Endothelial cell (in vitro differentiated cells): ENCODE measurements at places on chromosomes 5 and 9. TPM values are rescaled to one million over a fixed set of nuclear protein-coding genes. Genes with fewer than 3 reads are reported as not detected.

- DNase-seq = no peak
Observed at GRCh38 chr5:73615085-73615484, 10.9 kb upstream of the ARHGEF28 start.

DNA sequence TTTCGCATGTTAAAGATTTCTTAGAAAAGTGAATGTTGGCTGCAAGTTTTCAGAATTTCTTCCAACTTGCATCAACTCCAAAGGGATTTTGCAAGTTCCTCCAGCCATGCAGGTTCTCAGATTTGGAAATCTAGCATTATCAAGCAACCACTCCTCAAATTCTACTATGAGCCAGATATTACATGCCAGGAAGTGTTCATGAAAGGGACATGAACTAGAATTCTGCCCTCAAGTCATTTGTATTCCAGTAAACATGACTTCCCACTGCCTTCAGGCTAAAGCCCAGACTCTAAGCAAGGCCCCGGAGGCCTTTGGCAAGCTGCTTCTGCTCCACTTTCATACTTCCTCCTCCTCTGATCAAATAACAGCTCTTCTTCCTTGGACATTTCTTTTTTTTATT lies 111.3 kb upstream of the PAPPA start:
- DNase-seq = no peak

The PPP2R2B gene
- total RNA-seq = 0.59 TPM

The MRPL22 gene
- total RNA-seq = 63.6 TPM

- no peak for DNase-seq
Observed at GRCh38 chr5:112642885-112643284, 94.8 kb upstream of the APC start.

DNA sequence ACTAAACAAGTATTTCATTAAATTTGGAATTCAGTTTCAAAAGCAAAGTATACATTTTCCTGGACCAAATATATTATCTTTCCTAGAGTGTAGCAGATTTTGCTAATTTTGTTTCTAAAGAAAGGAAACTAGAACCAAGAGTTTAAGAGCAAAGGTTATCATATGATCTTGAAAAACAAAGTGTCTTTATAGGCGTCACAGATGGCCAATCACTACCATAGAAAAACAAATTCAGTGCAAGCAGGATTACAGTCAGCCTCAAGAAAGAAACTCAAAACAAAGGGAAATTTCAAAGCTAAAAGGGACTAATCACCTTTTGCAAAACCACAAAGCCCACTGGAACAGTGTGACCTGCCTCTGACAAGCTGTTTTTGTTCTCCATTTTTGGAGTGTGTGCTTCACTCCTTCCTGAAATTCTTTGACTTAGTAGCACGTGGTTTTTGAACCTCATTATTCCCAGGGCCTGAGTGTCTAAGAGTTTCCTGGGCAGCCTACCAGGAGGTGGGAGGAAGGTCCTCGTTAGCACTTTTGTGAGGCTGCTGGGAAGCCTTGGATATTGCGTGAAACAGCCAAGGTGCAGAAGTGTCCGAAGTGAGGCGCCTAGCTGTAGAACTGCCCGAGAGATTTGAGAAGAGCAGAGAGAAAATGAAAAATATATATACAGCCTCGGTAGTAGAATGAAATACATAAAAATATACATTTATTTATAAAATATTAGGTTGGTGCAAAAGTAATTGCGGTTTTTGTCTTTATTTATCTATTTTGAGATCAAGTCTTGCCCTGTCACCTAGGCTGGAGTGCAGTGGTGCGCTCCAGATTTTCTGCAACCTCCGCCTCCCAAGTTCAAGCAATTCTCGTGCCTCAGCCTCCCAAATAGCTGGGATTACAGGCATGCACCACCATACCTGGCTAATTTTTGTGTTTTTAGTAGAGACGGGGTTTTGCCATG lies 246.1 kb downstream of the MARCHF11 start:
- DNase-seq = no peak

The TPPP gene
- 0.05 TPM for total RNA-seq

- no peak for DNase-seq
Observed at GRCh38 chr9:129009584-129010141, 18.5 kb downstream of the SH3GLB2 start.

GRCh38 chr5:73950441-73950873 lies 324.5 kb downstream of the ARHGEF28 start:
- no peak for DNase-seq

The LAMC3 gene
- 30.1 TPM for total RNA-seq

The DUSP1 gene
- 25.3 TPM for total RNA-seq

The HAPLN1 gene
- total RNA-seq = 42.1 TPM

The IQGAP2 gene
- 43.4 TPM for total RNA-seq

DNA sequence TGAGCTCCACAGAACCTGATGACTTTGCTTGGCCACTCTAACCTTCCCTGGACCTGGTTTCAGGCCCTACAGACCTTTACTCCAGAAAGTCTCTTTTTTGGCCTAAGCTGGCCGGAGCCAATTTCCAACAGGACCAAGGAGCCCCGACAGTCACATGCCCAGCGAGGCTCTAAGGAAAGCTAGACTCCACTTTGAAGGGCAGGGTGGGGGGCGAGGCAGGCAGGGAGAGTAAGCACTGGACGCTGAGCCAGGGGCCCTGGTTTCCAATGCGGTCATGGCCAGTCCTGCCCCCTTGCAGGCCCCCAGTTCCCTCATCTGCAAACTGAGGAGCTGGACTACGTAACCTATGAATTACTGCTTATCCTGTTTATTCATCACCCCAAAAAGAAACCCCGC lies 65.2 kb downstream of the ADAMTS2 start:
- DNase-seq = no peak

DNA sequence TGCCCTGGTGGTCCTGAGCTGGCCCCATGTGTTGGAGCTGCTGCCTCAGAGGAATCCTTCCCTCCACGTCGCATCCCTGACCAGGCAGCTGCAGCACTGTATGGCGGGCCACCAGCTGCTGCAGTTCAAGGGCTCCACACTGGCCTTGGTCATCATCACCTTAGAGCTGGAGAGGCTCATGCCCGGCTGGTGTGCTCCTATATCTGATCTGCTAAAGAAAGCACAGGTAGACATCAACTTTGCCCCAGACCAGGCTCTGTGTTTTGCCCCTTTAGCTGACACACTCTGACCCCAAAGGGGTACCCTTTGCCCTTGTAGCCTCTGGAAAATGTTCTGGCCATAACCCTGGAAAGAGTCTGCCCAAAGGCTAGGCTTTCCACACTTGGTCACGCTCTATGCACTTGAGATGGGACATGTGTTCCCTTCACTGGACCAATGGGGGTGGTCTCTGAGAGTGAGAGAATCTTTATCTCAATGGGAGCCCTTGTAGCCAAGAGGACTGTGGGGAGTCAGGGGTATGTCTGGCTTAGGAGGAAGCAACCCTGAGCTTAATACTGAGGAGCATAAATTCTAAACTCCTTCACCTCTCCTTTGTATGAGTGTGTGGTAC lies 4.8 kb downstream of the CCNI2 start:
- DNase-seq = no peak

The RASEF gene
- total RNA-seq = 0.28 TPM

DNA sequence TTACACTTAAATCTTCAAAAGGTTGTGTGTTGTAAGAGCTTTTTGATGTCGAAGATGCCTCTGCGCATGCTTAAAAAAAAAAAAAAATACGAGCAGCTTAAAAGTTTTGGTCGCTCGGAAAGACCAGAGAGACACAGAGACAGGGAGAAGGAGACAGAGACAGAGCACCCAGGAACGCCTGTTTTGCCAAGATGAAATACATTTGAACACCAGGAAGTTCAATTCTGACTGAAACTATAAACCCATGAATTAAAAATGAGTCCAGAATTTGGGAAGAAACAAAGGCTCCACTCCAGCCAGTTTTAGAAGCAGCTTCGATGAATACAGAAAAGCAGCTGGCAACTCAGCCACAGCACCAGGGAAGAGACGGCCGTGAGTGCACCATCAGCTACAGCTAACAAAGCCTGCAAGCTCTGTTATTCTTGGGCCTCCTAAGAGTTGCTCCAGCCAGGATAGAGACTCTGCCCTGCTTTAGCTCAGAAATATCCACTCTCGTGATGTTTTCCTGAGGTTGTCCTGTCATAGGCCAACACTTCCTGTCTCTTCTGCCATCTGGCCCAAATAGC lies 2.5 kb upstream of the ZNF474 start:
- no peak for DNase-seq

The RASA1 gene
- 48.7 TPM for total RNA-seq

The ASS1 gene
- 3.1 TPM for total RNA-seq
